ENCODE measurements at places on chromosomes 2 and 18.
A peak's percentile ranks its signal among the peaks of the same experiment; 100 is the strongest.

GRCh38 chr18:47779381-47779780 is 151.1 kb downstream of the SMAD2 start:
- H3K36me3 ChIP-seq = no peaks in the 10 kb centered on the region
- no peak overlapping the region for H3K4me3 ChIP-seq
- no peak overlapping the region for H3K27ac ChIP-seq
- H3K4me1 ChIP-seq = no peaks in the 10 kb centered on the region

DNA sequence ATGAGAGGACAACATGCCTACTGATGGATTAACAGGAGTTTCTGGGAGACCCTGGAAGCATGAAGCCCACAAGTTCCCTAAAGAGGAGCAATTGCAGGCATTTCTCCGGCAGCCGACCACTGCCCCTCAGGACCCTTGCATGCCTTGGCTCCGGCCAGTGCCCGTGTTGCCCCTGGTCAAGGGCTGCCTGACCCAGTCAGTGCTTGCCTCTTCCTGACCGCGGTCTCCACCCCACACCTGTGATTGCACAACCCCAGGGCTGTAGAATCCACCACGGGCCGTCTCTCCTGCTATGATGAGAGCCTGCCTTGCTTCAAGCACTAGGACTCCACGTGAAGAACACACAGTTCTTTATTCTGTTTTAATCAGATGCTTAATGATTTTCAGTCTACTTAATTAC is 127.5 kb downstream of the GLI2 start:
- no peaks in the 10 kb centered on the region for H3K36me3 ChIP-seq
- H3K4me1 ChIP-seq = peaks cover 75% of the 10 kb centered on the region
- no peak for DNase-seq
- no peak overlapping the region for H3K4me3 ChIP-seq

GRCh38 chr2:15626126-15626525 is 34.5 kb downstream of the DDX1 start:
- H3K4me3 ChIP-seq = no peak overlapping the region
- H3K27ac ChIP-seq = no peak overlapping the region
- H3K27me3 ChIP-seq = no peaks in the 10 kb centered on the region
- DNase-seq = no peak

- no peak overlapping the region for H3K27ac ChIP-seq
- H3K4me3 ChIP-seq = no peak overlapping the region
- no peak for DNase-seq
- H3K4me1 ChIP-seq = no peaks in the 10 kb centered on the region
- no peaks in the 10 kb centered on the region for H3K27me3 ChIP-seq
Observed at GRCh38 chr2:5897249-5897648, 205.1 kb downstream of the SOX11 start.

- DNase-seq = no peak
- H3K36me3 ChIP-seq = no peaks in the 10 kb centered on the region
Observed at GRCh38 chr2:23127465-23127864, 257.5 kb upstream of the KLHL29 start.

GRCh38 chr2:19731515-19731914 is 170.3 kb downstream of the TTC32 start:
- DNase-seq = no peak
- no peaks in the 10 kb centered on the region for H3K36me3 ChIP-seq
- peaks cover 5% of the 10 kb centered on the region for H3K27me3 ChIP-seq
- H3K27ac ChIP-seq = no peak overlapping the region

GRCh38 chr2:22124003-22124402 is 1000.2 kb downstream of the TDRD15 start:
- no peaks in the 10 kb centered on the region for H3K36me3 ChIP-seq
- no peaks in the 10 kb centered on the region for H3K4me1 ChIP-seq
- H3K4me3 ChIP-seq = no peak overlapping the region

GRCh38 chr2:102765061-102765460 is 3.2 kb downstream of the TMEM182 start:
- H3K4me1 ChIP-seq = peaks cover 1% of the 10 kb centered on the region
- no peak overlapping the region for H3K4me3 ChIP-seq
- H3K27me3 ChIP-seq = no peaks in the 10 kb centered on the region
- H3K27ac ChIP-seq = no peak overlapping the region
- no peak for DNase-seq

- peaks cover 5% of the 10 kb centered on the region for H3K4me1 ChIP-seq
- H3K27ac ChIP-seq = peak overlapping the region; percentile 98
- no peaks in the 10 kb centered on the region for H3K27me3 ChIP-seq
- no peak for DNase-seq
- no peak overlapping the region for H3K4me3 ChIP-seq
Observed at GRCh38 chr2:191675807-191676721, 1.9 kb upstream of the NABP1 start.

GRCh38 chr18:34970106-34970505 is 71.1 kb upstream of the MAPRE2 start:
- H3K4me1 ChIP-seq = no peaks in the 10 kb centered on the region
- H3K27me3 ChIP-seq = no peaks in the 10 kb centered on the region
- H3K36me3 ChIP-seq = no peaks in the 10 kb centered on the region
- H3K27ac ChIP-seq = no peak overlapping the region

- no peak for DNase-seq
- no peaks in the 10 kb centered on the region for H3K36me3 ChIP-seq
- H3K4me1 ChIP-seq = no peaks in the 10 kb centered on the region
- H3K27ac ChIP-seq = no peak overlapping the region
Observed at GRCh38 chr2:180327185-180327584, 320.1 kb upstream of the CWC22 start.
